ENCODE measurements at places on chromosomes 3 and 15.

- no peak for DNase-seq
These were observed 224.8 kb downstream of the RPLP1 start for GRCh38 chr15:69677403-69677802.

GRCh38 chr3:124203292-124203691, 211.4 kb upstream of the ROPN1 start:
- DNase-seq: no peak

GRCh38 chr3:193640165-193640715, 47.2 kb downstream of the OPA1 start:
- DNase-seq: no peak

GRCh38 chr15:59367022-59367451, 5.6 kb downstream of the MYO1E start:
- no peak for DNase-seq
